ENCODE measurements at places on chromosomes 6 and 20.

- DNase-seq, result no peak
Measured at GRCh38 chr20:36717657-36718056, 28.2 kb downstream of the NDRG3 start.

DNA sequence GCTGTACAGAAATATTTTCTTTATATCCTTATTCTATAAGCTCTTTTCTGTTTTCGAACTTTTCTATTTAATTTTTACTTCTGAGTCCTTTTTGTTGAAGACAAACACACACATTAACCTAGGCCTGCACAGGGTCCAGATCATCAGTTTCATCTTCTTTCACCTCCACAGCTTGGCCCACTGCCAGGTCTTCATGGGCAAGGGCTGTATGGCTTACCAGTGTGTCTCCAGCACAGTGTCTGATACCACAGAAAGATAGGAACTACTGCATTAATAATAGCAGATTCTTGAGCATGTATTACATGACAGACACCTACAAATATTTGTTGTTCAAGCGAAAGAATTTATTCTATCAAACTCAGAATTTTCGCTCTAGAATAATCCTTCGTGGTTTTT, 24.4 kb downstream of the QKI start:
- peak; percentile 49 for DNase-seq

GRCh38 chr20:47677635-47678453, 107.4 kb downstream of the SULF2 start:
- peak; percentile 31 for DNase-seq

- DNase-seq, result no peak
Measured at GRCh38 chr6:105272786-105273185, 93.0 kb upstream of the POPDC3 start.

- DNase-seq, result no peak
Measured at GRCh38 chr6:5098501-5099270, 13.5 kb downstream of the PPP1R3G start.

GRCh38 chr6:107819964-107820337, 4.2 kb downstream of the SCML4 start:
- DNase-seq, result no peak

DNA sequence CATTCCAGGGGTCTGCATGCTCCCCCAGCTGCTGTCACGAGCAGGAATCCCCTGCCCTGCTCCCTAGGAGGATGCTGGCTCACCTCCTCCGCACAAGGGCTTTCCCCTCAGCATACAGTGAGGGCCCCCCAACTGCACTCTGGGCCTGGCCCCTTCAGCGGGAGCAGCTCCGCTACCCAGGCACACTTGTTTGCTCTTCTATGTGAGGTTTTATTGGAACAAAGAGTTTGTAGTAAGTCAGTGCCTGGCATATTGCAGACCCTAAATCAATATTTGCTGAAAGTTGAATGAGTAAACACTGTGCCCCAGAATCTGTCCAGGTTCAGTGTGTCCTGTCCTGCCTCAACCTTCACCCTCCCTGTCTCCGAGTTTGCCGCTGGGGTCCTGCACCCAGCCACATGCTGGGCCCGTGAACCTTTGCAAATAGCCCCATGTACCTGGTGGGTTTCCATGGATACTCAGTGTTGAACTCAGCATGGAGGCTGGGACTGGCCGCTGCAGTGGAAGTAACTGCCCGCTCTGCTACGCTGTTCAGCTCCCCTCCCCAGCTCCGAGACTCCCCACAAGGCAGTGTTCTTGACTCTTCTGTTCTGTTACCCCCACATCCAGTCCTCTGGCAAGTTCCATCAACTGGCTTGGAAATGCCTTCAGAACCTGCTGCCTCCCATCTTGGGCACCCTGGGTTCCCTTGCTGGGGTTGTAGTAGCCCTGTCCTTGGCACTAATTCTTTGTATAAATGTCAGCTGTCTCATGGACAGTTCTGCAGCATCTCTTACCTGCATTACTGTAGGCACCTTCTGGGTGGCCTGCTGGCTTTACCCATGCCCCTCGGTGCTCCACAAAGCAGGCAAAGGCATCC, 15.7 kb downstream of the SLC22A1 start:
- DNase-seq, result no peak

- DNase-seq, result peak; percentile 54
Measured at GRCh38 chr6:161139766-161140553, 133.9 kb downstream of the AGPAT4 start.

DNA sequence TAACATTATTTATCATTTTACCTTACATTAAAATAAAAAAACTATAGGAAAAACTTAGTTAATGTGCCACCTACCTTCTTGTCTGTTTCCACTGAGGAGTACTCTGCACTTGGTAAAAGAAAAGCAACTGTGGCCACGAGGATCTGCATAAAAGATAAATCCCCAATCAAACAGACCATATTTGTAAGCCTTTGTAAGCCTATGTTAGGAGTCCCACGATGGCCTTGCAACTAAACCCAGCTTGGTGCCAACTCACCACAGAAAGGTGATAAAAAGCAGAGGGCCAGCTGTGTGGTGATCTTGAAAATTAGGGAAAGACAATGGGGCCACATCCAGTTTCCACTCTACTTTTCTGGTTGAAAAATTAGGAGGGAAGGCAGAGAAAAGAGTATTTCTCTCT, 156.9 kb downstream of the INSM1 start:
- DNase-seq, result no peak

DNA sequence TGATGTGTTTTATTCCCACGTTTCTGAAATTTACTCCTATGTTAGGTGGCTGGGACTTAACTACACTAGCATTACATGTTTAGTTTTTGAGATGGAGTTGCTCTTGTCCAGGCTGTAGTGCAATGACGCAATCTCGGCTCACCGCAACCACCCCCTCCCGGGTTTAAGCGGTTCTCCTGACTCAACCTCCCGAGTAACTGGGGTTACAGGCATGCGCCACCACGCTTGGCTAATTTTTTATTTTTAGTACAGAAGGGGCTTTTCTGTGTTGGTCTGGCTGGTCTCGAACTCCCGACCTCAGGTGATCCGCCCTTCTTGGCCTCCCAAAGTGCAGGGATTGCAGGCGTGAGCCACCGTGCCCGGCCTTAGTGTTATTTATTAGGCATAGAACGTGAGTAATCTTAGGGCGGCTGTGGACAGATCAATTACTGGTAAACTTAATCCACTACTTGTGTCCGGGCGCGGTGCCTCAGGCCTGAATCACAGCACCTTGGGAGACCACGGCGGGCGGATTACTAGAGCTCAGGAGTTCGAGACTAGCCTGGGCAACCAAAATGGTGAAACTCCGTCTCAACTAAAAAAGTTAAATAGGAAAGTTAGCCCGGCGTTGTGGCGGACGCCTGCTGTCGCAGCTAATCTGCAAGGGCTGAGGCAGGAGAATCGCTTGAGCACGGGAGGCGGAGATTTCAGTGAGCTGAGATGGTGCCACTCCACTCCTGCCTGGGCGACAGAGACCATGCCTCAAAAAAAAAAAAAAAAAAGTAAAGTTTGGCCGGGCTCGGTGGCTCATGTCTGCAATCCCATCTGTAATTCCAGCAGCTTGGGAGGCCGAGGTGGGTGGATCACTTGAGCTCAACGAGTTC, 123.7 kb upstream of the BTN3A2 start:
- DNase-seq, result no peak
